Cerebellum (tissue), 4 donors: ENCODE measurements at places on chromosomes 2 and 18. TPM values are rescaled to one million over a fixed set of nuclear protein-coding genes. Genes with fewer than 3 reads are reported as not detected.

DNA sequence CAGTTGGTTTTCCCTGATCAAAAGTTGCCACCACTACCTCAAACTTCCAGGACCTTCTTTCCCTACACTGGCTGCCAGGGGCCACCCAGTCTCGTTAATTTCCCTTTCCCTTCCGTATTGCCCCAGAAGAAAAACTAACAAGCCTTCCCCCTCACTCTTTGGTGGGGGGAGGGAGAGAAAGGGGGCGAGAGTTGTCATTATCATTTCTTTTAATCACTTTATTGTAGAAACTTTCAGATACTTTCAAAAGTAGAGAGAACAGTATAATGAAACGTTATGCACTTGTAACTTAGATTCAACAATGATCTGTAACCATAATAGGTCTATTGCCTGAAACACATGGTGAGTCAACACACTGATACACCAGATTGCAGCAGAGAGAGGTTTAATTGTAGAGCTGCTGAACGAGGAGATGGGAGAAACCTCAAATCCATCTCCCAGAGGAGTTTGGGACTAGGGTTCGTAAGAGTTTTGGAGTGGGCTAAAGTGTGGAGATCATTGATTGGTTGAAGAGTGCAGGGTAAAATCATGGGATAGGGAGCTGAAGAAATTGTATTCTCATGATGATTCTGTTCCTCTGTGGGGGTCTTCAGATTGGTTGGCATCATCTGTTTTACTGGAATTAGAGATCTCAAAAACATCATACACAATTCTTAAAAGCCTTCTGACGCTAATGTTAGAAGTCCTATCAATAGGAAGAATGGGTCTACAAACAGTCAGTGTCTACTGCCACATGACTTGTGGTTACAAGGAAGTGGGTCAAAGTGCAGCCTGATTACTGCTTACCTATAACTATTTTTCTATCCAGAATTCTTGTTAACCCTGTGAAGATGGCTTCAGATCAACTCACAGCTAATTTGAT, 2.6 kb upstream of the RNF149 start:
- no peak for DNase-seq

DNA sequence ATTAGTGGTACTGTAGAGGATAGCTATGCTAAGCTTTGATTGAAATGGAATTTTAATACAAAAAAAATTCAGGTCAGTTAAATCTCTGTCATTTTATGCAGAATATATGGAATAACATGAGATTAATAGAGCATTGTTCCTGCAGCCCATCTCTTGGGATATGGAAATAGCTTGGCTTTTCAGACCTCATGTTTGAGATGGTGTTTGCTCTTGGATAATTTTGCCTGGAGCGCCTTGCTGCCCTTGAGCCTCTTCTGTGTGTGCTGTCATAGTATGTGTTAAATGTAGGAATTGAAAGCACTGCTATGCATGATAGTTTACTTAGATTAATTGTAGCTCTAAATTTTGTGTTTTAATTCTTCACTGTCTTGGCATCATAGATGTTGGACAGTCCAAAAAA, 27.7 kb downstream of the GALNT1 start:
- DNase-seq = no peak

GRCh38 chr2:170715062-170715931, at the start of gene SP5:
Gene SP5, plus strand, starts transcription at chr2:170715337. Its CDS starts 176 bp downstream, at chr2:170715513.
- no peak for DNase-seq

- peak; percentile 2 for DNase-seq
Measured at GRCh38 chr2:173571021-173571821, 216.5 kb downstream of the CDCA7 start.

DNA sequence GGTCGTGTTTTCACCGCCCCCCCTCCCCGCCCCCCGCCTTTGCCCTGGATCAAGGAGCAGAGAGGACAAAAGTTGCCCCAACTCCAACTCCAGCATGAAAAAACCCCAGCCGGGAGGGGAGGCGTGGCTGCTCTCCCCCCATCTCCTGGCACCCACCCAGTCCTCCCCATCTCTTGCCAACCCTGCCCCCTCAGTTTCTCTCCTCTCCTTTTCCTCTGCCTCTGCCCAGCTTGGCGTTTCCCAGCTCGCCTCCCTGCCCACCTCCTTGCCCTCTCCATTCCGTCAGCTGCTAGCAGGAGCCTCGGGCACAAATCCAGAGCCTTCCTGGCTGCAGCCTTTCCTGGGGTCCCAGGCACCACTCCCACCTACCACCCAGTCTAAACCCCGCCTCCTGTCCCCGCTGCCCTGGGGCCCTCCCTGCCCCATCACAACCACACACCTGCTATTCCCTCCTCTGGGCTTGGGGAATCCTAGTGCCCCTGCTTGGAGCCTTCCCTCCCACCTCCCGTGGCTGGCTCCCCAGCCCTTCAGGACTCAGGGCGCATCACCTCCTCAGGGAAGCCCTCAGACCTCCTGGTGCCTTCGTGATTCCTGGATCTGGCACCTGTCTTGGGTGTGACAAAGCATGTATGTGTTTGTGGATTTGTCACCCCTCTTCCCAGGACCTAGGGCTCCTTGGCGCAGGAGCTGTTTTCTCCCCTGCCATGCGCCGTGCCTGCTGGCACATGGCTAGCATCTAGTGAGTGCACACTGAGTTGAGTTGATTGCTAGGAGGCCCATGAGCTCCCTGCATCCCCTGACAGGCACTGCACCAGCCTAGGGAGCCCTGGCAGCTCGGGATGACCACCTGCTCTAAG, 209.1 kb downstream of the TFCP2L1 start:
- DNase-seq = peak; percentile 16

DNA sequence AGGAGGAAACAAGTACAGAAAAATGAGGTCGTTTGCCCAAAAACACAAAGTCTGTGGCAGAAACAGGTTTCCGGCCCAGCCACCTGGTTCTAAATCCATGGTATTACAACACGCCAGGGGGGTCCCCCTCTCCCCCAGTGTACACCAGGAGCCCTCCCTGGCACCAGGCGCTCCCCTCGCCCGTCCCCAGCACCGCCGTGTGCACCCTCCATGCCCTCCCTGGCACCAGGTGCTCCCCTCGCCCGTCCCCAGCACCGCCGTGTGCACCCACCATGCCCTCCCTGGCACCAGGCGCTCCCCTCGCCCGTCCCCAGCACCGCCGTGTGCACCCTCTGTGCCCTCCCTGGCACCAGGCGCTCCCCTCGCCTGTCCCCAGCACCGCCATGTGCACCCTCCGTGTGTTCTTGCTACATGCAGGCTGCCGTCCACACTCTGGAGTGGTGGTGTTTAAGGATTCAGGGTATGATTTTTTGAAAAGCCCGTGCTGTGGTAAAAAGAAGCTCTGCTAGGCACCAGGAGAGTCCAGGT, 59.8 kb upstream of the NFATC1 start:
- no peak for DNase-seq

DNA sequence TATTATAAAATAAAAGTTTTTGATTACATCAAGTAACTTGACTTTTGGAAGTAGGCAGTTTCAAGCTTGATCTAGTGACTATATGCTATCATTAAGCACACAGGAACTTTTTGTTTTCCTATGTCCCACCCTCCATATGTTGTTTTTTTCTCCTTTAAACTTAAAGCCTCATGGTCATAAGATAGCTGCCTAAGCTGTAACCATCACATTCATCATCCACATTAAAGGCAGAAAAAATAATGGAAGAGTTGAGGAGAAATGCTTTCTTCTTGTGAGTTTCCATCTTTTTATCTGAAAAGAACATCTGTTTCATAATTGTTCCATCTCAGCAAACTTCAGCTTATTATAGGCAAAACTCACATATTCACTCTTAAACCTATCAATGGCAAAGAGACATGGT, 630.4 kb downstream of the STK39 start:
- no peak for DNase-seq

- peak; percentile 22 for DNase-seq
Measured at GRCh38 chr2:50840341-50841124, 191.4 kb downstream of the NRXN1 start.

The DUSP19 gene
- 5.9 TPM for total RNA-seq
